ENCODE measurements at places on chromosomes 5 and 9.

GRCh38 chr5:158023266-158023665 is 164.3 kb upstream of the CLINT1 start:
- H3K27me3 ChIP-seq: no peaks in the 10 kb centered on the region
- DNase-seq: no peak
- H3K4me3 ChIP-seq: no peak overlapping the region

DNA sequence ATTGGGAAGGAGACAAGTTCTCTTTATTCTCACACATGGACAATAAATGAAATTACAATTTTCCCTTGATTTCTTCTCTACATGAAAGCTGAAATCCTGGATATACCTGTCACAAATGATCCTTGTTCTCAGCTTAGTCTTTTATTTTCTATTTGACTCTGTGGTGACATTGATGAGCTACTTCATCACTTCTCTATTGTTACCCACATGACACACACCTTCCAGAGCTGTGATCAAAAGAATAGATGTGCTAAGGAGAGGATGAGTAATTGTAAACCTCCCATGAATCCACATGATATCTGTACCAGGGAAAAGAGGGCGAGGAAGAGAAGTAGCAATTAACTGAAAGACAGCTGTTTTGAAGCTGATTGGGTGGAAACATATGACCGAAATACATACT is 102.0 kb downstream of the CAVIN4 start:
- H3K27ac ChIP-seq: no peak overlapping the region
- H3K27me3 ChIP-seq: no peaks in the 10 kb centered on the region
- no peaks in the 10 kb centered on the region for H3K4me1 ChIP-seq
- no peak for DNase-seq
- H3K36me3 ChIP-seq: no peaks in the 10 kb centered on the region

DNA sequence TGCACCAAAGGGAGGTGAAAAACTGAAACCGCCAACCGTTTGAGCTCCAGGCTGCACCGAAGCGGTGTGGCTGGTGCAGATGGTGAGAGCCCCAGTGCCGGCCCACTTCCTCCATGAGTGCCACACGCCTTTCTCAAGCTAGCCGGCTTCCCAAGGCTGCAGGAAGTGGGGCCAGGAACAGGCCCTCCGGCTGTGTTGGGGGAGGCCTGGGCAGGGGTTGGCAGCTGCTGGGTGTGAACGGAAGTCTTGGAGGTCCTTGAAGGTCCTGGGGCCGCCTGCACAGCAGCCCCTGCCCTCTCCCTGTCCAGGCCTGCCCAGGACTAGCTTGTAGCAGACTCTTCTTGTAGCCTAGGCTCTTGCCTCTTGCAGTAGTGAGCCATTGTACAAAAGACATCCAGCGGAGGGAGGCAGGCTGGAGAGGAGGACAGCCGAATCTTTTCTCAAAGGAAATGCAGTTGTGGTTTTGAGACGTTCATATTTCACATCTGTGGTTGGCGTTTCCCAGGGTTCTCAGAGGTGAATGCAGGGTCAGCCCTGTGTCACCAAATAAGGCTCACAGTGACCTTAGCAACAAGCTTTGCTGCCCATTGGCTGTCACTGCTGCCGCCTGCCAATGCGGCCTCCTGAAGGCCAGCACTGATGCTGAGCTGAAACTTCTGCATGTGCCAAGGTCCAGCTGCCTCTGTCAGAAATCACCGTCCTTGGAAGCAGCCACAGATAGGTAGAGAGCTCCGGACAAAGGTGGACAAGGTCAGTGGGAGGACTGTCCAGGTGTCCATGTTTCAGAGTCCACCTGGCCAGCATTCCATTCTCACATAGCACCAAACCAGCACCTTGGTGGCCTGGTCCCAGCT is 23.9 kb downstream of the IRF1 start:
- peaks cover 12% of the 10 kb centered on the region for H3K36me3 ChIP-seq
- peak; percentile 73 for DNase-seq
- H3K4me1 ChIP-seq: peaks cover 56% of the 10 kb centered on the region
- H3K27ac ChIP-seq: peak overlapping the region; percentile 95

DNA sequence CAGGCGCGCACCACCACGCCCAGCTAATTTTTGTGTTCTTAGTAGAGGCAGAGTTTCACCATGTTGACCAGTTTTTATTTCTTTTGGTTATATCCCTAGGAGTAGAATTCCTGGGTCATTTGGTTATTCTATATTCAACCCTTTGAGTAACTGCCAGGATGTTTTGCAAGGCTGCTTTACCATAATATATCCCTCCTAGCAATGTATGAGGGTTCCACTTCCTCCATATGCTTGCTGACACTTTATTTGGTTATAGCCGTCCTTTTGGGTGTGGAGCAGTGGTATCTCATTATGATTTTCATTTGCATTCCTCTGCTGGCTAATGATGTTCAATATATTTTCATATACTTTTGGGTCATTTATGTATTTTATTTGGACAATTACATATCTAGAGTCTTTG is 81.2 kb downstream of the RAB24 start:
- H3K4me3 ChIP-seq: no peak overlapping the region
- no peaks in the 10 kb centered on the region for H3K4me1 ChIP-seq
- no peak for DNase-seq
- H3K27me3 ChIP-seq: no peaks in the 10 kb centered on the region
- no peak overlapping the region for H3K27ac ChIP-seq

GRCh38 chr5:128408622-128409021 is 129.4 kb downstream of the FBN2 start:
- no peaks in the 10 kb centered on the region for H3K4me1 ChIP-seq
- H3K27ac ChIP-seq: no peak overlapping the region
- H3K27me3 ChIP-seq: no peaks in the 10 kb centered on the region

GRCh38 chr9:21311889-21312288 is 6.8 kb upstream of the IFNA5 start:
- no peaks in the 10 kb centered on the region for H3K36me3 ChIP-seq
- H3K27me3 ChIP-seq: no peaks in the 10 kb centered on the region
- no peak overlapping the region for H3K4me3 ChIP-seq
- no peak overlapping the region for H3K27ac ChIP-seq
- no peaks in the 10 kb centered on the region for H3K4me1 ChIP-seq
- DNase-seq: no peak

DNA sequence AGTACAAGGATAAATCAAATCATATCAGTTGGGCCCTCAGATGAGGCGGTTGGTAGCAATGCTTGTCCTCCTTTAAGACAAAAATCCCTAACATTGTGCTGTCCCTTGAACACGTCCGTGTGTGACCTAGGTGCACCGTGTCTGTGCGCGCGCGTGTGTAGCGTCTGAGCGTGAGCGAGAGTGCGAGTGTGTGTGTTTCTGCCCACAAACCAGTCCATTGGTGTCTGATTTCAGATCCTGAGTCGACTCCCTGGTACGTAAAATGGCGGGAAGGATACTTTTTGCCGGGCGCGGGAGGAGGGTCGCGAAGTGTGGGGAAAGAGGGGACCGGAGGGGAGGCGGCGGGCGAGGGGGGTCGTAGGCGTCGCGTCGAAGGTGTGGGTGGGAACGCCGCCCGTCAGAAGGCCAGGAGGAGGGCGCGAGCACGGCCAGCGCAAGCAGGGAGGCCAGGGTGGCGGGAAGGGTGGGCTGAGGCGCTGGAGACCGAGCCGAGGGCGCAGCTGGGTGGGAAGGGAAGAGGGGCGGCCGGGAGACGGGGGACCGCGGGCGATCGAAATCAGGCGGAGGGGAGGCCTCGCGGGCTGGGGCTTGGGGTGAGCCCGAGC is 8.9 kb downstream of the OTP start:
- no peaks in the 10 kb centered on the region for H3K36me3 ChIP-seq
- DNase-seq: no peak
- H3K4me3 ChIP-seq: peak overlapping the region; percentile 24
- H3K27ac ChIP-seq: no peak overlapping the region
- H3K27me3 ChIP-seq: peaks cover 30% of the 10 kb centered on the region
- peaks cover 40% of the 10 kb centered on the region for H3K4me1 ChIP-seq

DNA sequence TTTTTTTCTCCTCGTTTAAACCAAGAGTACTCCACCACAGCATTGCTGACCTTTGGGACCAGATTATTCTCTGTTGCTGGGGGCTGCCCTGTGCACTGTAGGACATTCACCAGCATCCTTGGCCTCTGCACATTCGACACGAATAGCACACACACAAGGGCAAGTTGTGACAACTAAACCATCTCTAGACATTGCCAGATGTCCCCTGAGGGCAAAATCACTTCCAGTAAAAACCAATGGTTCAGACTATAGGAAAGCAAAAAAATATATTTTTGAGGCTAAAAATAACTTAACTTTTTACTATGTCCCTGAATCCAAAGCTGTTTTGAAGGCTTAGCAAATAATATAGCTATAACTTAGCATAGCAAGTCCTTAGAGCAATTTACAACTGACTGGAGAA is 65.9 kb downstream of the SEMA5A start:
- no peaks in the 10 kb centered on the region for H3K4me1 ChIP-seq
- H3K36me3 ChIP-seq: no peaks in the 10 kb centered on the region
- DNase-seq: no peak
- no peak overlapping the region for H3K27ac ChIP-seq

DNA sequence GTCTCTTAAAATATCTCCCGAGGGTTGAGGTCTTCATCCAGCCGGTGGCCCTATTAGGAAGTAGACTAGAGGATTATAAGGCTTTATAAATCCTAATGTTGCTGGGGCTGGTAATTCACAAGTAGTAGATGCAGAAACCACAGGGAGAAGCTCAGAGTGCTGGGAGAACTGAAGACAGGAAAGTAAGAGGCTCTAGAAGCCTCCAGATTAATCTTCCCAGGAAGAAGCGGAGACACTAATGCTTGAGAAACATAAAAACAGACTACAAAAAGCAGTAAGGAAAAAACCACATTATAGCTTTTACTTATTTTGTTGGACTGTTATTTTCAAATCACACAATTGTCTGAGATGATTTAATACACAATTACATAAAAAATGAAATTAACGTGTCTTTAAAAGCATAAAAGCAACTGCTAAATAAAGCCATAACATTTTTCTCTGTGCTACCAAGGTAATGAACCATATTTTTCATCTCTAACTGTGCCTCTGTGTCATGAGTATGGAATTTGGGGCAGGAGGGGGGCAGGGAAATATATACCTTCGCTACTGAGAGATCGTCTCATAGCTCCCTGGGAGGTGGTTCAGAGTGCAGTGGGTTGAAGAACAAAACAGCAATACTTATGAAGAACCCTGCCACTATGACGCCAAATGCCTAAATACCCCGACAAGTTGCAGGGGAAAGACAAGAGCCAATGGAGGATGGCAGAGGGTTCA is 806.2 kb upstream of the WWC1 start:
- no peak overlapping the region for H3K27ac ChIP-seq
- no peaks in the 10 kb centered on the region for H3K27me3 ChIP-seq
- H3K36me3 ChIP-seq: no peaks in the 10 kb centered on the region
- H3K4me3 ChIP-seq: no peak overlapping the region
- no peak for DNase-seq

GRCh38 chr9:123508048-123508447 is 152.1 kb downstream of the CRB2 start:
- no peak overlapping the region for H3K4me3 ChIP-seq
- no peaks in the 10 kb centered on the region for H3K4me1 ChIP-seq
- no peak for DNase-seq
- H3K27ac ChIP-seq: no peak overlapping the region
- no peaks in the 10 kb centered on the region for H3K27me3 ChIP-seq
- no peaks in the 10 kb centered on the region for H3K36me3 ChIP-seq

DNA sequence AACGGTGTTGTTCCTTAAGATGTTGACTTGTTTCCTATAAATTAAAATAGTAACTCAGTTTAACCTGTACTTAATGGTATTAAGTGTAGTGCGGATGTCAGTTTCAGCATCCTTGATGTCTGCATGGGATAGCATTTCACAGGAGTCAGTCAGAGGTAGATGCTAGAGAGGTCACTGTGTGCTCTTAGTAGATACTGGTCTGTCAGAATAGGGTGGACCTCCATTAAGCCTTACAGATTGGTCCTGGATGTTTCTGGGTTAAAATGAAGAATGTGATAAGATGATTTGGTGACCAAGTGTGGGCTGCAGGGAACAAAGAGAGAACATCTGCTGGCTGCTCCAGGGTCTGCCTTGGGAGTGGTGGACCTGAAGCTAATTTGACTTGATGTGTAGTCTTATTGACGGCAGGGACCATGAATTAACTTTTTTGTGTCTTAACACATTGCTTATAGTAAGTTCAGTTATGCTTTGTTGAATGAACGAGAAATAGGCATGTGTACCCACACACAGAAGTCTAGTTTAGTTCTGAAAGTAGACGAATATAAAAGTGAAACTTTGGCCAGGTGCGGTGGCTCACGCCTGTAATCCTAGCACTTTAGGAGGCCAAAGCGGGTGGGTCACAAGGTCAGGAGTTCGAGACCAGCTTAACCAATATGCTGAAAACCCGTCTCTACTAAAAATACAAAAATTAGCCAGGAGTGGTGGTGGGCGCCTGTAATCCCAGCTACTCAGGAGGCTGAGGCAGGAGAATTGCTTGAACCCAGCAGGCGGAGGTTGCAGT is 12.5 kb downstream of the RAB24 start:
- H3K27ac ChIP-seq: no peak overlapping the region
- DNase-seq: no peak
- H3K4me3 ChIP-seq: no peak overlapping the region
- H3K4me1 ChIP-seq: peaks cover 6% of the 10 kb centered on the region

GRCh38 chr5:77791356-77791755 is 15.2 kb upstream of the TBCA start:
- no peaks in the 10 kb centered on the region for H3K36me3 ChIP-seq
- no peak for DNase-seq
- no peaks in the 10 kb centered on the region for H3K4me1 ChIP-seq
- H3K27me3 ChIP-seq: no peaks in the 10 kb centered on the region

DNA sequence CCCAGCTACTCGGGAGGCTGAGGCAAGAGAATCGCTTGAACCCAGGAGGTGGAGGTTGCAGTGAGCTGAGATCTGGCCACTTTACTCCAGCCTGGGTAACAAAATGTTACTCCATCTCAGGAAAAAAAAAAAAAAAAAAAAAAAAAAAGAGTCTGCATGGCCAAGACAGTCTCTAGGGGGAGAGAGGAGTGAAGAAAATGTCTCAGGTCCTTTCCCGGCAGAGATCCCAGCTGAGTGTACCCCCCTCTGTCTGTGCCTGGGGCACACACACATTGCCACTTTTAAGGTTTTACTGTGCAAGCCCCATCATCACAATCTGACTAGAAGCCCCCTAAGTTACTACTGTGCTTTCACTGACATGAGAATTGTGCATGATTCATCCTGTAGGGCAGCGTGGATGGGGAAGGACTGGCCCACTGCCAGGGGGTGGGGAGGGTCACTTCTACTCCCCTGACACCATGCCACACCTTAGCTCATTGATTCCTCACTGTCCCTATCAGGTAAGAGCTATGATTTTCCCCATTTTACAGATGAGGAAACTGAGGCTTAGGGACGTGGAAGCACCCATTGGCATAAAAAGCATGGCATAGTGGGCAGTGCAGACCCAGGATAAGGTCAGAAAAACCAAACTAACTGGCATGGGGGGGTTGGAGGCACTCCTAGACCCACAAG is 102.3 kb upstream of the LARP1 start:
- DNase-seq: no peak
- H3K27me3 ChIP-seq: no peaks in the 10 kb centered on the region
- H3K4me1 ChIP-seq: no peaks in the 10 kb centered on the region
- H3K36me3 ChIP-seq: no peaks in the 10 kb centered on the region
- H3K27ac ChIP-seq: no peak overlapping the region

GRCh38 chr9:71767776-71768321 is 464 bp downstream of the CEMIP2 start:
- DNase-seq: peak; percentile 10
- peak overlapping the region; percentile 95 for H3K27ac ChIP-seq
- no peaks in the 10 kb centered on the region for H3K36me3 ChIP-seq
- H3K4me1 ChIP-seq: peaks cover 41% of the 10 kb centered on the region
- no peaks in the 10 kb centered on the region for H3K27me3 ChIP-seq
